ENCODE measurements at places on chromosomes 4 and X.

DNA sequence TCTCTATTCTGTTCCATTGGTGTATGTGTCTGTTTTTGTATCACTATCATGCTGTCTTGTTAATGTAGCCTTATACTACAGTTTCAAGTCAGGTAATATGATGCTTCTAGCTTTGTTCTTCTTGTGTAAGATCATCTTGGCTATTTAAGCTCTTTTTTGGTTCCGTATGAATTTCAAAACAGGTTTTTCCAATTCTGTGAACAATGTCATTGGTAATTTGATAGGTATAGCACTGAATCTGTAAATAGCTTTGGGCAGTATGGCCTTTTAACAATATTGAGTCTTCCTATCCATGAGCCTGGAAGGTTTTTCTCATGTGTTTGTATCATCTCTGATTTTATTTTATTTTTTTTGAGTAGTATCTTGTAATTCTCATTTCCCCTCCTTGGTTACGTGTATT lies 94.3 kb downstream of the ANAPC10 start:
- no peak for DNase-seq

GRCh38 chr4:76716658-76717057 lies 181.3 kb downstream of the SOWAHB start:
- DNase-seq, result no peak

DNA sequence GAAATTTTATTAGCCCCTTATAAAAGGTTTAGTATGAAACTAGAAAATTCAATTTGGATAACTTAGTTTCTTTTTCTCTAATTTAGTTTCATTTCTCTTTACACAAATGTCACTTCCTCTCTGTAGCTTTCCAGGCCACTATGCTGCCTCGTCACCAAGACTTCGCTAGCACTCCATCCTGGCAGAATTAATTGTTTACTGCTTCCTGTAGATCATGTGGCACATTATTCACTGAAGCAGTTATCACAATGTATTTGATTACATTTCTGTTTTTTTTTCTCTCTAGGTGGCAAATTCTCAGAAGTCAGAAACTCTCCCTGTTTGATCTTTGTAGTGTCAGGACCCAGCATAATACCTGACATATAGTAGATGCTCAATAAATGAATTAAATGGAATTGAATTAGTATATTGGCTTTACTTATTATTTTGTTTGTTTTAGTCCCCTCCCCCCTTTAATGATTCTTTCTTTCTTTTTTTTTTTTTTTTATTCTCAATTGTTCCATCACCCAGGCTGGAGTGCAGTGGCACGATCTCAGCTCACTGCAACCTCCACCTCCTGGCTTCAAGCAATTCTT lies 9.3 kb upstream of the SAT1 start:
- DNase-seq, result no peak

DNA sequence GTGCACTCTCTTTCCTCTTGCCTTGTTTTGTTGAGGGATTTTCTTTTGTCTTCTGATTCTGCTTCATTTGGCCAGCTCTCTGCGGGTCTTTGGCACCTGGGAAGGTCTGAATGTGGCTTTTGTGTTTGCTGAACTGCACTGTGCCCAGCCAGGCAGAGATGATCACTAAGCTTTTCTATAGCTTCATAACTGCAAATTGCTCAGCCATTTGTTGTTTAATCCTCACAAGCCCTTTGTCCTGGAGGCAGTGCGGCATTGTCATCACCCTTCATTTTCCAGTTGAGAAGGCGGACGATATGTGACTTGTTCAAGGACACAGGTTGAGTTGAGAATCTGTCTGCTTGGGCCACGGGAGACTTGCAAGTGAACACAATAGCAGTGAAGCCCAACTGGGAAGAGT lies 46.0 kb upstream of the SFRP2 start:
- no peak for DNase-seq

- no peak for DNase-seq
Measured at GRCh38 chr4:55807556-55807955, 12.0 kb upstream of the EXOC1L start.

GRCh38 chr4:122360754-122361153 lies 18.1 kb upstream of the ADAD1 start:
- DNase-seq, result no peak

DNA sequence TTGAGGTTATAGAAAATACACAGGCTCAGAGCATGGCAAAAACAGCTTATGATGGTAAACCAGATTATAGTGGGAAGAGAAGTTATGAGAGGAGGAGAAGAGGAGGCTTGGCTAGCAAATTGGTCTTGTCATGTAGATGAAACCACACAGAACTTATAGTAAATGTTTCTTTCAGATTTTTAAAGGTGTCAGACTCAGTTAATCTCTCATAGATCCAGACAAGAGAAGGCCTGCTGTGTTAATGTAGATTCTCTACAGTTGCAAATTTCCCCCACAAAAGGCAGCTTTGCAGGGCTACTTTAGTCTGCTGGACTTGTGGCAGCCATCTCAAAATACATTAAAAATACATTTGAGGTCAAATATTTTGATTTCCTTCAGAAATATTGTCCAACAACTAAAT lies 1731.7 kb downstream of the ARAP2 start:
- no peak for DNase-seq

DNA sequence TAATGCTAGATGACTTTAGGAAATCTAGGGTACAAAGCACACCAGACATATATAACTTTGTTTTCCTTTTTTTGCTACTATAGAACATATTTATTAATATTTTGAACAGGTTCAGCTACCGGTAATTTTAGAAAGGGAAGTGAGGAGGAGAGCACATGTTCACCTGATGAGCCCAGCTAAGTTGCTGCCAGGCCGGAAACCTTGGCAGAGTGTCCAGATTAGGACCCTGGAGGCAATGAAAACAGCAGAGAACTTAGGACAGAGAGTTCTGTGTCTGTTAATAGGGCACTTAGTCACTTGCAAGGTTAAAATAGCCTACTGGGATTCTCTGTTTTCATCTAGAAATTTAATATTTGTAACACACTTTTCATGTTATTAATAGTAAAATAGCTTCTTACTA lies 348.9 kb upstream of the CPEB2 start:
- no peak for DNase-seq

DNA sequence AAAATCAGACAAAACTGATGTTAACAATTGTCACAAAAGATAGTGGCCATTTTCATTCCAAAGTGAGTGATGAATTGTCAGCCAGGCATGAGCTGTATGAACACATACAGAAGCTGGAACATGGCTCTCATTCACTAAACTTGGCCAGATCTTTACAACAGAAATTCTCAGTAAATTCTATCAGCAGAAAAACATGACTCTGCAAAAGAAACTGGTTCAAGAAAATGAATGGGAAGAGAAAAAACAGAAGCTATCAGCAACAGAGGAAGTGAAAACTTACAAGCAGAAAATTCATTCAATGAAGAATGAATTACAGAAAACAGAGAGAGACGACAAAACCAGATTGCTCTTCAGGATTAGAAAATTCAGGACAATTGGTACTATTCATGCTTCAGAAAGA lies 249.6 kb downstream of the COL25A1 start:
- no peak for DNase-seq

- DNase-seq, result no peak
Measured at GRCh38 chrX:15939737-15940136, 85.1 kb upstream of the AP1S2 start.

Data from NCI-H2171 (cell line).